ENCODE measurements at places on chromosomes 1 and 21. TPM values are rescaled to one million over a fixed set of nuclear protein-coding genes. Genes with fewer than 3 reads are reported as not detected.

Gene TGFB2
- 10.2 TPM for total RNA-seq

Gene RPL22
- total RNA-seq: 329 TPM

Gene DCDC2B
- not detected for total RNA-seq

Gene RXFP4
- total RNA-seq: not detected

Gene GNAT2
- total RNA-seq: not detected

Gene TMEM82
- not detected for total RNA-seq

Gene AIRE
- not detected for total RNA-seq

Gene TP73
- total RNA-seq: not detected

Gene CA14
- not detected for total RNA-seq

Gene SLC1A7
- not detected for total RNA-seq

Gene GBP3
- 10.1 TPM for total RNA-seq

Gene TDRD5
- 5.7 TPM for total RNA-seq

Gene CCDC181
- total RNA-seq: 0.73 TPM

Gene APCS
- total RNA-seq: not detected

Gene PEAR1
- 6.2 TPM for total RNA-seq

Gene ANKRD65
- total RNA-seq: 12.2 TPM

Gene UMODL1
- not detected for total RNA-seq

Gene KCNH1
- total RNA-seq: 0.32 TPM

Gene KLHDC8A
- total RNA-seq: not detected

Gene HLX
- total RNA-seq: 17.8 TPM

Gene PDE9A
- 14.7 TPM for total RNA-seq

Gene SH2D2A
- total RNA-seq: not detected

Measured in breast epithelium (tissue), 4 donors.